ENCODE measurements at places on chromosomes 1 and 21.
A peak's percentile ranks its signal among the peaks of the same experiment; 100 is the strongest.

- no peak for DNase-seq
These were observed 6.8 kb downstream of the C1orf198 start for GRCh38 chr1:230861489-230861888.

GRCh38 chr1:155012026-155012546, 9.5 kb downstream of the ZBTB7B start:
- DNase-seq = peak; percentile 70

DNA sequence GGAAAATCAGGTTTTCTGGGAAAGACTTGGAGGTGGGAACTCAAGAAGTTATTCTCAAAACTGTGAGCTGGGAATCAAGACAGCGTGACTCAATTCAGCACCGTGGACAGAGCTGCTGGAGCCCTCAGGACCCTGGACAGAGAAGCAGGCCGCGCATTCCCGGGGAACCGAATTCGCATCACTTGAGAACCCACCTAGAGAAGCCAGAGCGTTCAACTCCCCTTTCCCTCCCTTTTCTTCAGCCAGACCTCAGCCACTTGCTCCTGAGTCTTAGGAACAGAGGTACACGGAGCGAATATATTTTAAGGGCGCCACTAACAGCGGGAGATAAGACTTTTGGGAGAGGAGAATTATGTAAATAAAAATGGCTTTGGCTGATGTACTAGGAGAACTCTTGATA, 2.0 kb upstream of the LIN28A start:
- DNase-seq = no peak

- no peak for DNase-seq
These were observed 11.6 kb downstream of the DSTYK start for GRCh38 chr1:205199931-205200299.

DNA sequence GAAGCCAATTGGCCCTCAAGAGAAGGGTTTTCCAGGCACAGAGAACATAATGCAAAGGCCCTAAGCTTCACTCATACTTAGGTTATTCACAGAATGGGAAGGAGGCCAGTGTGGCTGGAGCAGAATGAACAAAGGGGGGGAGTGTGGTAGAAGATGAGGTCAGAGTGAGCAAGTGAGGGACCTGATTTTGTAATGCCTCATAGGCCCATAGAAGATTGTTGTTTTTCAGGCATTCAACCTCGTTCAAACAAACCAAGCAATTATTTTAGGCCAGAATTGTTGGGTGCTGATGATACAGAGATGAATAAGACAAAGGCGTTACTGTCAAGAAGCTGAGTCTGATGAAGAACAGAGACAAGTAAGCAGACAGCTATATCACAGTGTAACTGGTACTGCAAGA, 54.5 kb upstream of the RAP1A start:
- no peak for DNase-seq

GRCh38 chr1:233328142-233328921, 808 bp downstream of the MAP3K21 start:
- DNase-seq = peak; percentile 30

DNA sequence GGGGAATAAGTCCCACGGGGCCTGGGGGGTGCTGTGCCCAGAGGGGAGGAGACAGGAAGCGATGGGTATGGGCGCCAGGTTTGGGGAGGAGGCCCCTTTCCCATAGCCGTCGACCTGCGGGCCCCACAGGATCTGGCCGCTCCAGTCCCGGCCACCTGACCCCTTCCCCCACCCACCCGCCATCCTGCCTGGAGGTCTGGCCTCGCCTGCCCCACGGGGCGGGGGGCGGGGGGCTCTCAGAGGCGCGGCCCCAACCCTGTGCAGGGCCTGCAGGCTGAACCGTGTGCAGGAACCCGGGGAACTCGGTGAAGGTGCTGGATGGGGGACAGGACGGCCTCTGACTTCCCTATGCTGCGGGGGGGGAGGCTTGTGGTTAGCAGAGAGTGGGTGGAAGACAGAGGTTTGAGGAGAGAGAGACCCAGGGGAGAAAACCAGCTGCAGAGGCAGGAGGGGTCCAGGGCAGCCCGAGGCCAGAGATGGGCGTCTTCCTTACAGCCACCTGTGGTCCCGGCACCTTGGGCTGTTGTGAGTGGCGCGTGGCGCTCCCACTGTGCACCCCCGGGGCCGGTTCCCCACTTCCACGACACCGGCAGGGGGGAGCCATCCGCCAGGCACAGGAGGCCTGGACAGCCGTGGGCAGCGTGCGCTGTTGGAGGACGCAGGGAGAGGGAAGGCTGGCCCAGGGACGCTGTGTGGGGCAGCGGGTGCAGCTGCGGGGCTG, 2.5 kb upstream of the TNFRSF18 start:
- no peak for DNase-seq

DNA sequence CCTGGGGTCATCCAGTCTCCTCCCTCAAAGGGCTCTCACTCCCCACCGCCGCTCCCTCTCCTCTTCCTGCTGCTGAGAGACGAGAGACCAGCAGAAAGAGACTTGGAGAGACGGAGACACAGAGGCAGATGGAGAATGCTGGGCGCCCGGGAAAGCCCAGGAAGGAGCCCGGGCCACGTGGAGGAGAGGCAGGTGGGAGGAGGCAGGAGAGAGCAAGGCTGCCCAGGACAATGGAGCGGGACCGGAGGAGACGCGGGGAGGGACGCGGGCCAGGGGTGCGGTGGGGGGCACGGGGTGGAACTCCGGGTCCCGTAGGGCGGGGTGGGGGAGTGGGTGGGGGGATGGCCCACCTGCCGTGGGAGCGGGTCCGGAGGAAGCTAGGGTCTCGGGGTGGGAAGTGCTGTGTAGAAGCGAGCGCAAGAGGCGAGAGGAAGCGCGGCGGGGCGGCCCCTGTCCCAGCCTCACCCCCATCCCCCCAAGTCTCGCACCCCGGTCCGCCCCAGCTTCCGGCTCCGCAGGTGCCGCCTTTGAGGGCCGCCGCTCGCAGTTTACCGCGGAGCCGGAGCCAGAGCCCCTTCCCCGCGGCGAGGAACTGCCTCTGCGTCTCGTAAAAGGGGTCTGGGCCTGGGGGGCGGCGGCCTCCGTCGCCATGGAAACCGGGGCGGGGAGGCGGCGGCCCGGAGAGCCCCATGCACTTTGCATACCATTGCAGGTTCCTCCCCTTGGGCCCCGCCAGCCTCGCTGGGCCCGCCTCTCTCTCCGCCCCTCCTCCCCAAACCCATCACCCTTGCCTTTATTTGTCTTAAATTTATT, 11.7 kb upstream of the EPHA2 start:
- DNase-seq = no peak

GRCh38 chr1:83816836-83817235, 182.1 kb downstream of the TTLL7 start:
- DNase-seq = no peak

DNA sequence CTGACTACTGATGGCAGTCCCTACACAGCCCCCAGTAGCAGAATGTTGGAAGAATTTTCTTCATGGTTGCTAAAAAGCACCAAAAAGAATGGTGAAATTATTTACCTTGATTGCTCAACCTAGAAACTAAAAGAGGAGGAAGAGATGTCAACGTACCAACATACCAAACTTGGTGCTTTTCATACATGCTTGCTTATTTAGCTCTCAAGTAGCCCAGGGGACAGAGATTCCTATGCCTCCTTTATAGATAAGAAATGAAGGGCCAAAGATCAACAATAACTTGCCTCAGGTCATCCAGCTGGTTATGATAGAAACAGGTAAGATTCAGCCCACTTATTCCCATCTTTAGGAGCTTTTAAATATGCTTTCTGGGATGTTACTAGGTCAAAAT, 170.6 kb downstream of the PIGK start:
- DNase-seq = no peak

DNA sequence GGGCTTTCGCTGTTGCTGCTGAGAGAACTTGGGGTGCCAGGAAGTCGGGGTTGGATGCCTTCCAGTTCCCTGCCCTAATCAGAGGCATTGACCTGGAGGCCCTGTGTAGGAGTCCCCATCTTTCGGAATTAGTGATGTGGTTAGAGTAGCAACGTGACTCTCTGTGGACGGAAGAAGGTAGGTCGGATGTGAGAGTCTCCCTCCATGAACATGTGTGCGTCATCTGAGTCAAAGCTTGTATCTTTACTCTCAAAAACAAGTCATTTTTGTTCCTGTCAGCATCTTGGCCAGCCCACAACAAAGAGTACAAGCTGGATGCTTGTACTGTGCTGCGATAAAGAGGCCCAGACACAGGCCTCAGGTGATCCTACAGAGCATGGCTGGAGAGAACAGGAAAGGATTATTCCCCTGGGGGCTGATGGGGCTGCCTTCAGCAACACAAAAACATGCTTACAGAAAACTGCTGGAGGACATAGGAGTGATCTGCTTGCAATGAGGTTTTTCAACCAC, 31.0 kb upstream of the IL10 start:
- no peak for DNase-seq

- DNase-seq = no peak
These were observed 10.0 kb downstream of the TTF2 start for GRCh38 chr1:117070124-117070523.

DNA sequence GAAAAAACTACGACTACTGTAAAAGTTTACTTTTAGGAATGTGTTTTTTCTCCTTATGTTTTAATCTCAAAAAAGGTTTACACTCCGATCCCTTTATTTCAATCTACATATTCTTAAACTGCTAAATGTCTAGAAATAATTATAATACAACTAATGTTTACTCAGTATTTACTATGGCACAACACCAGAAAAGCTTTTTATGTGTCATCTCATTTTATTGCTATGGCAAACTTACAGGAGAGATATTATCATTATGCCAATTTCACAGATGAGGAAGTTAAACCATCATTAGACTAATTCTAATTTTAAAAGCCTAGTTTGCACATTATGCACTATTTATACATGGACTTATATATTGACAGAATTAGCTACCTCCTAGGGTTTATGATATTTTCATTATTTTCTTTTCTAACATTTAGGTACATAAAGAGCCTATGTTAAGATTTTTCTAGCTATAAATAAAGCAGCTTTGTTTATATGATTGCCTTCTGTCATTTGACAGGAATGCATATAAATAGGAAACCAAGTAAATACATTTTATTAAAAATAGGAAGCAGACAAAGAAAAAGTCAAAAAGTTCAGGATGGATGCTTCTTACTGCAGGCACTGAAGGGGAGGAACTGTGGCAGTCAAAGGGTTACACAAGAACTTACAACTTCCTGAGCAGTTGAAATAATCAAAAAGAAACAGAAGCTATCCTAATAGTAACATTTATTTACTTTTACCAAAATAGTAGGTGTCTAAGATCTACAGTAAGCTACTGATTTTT, 442.4 kb downstream of the LTN1 start:
- no peak for DNase-seq

DNA sequence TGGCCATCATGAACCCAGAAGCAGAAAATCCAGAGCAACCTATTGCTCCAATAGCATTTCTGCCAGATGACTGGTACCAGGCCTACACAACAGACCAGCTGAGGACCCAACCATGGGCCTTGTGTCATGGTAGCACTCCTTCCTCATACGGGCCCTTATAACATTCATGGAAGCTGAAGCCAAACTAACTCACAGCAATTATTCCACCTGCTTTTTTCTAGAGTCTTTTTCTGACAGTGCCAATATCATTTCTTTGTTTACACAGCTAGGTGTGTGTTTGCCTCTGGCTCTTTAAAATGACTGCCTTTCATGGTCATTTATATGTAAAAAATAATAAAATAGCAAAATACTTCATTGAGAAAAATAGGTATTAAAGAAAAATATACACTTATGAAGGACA, 3.9 kb upstream of the WDR64 start:
- DNase-seq = peak; percentile 7

GRCh38 chr1:221350091-221350490, 391.8 kb downstream of the DUSP10 start:
- no peak for DNase-seq

GRCh38 chr1:210500831-210501230, 172.1 kb downstream of the HHAT start:
- no peak for DNase-seq

GRCh38 chr1:31568895-31569595, 7.3 kb upstream of the TINAGL1 start:
- no peak for DNase-seq

GRCh38 chr1:119978018-119978505, 81.7 kb upstream of the ADAM30 start:
- DNase-seq = no peak

- DNase-seq = no peak
These were observed 28.1 kb upstream of the SDC3 start for GRCh38 chr1:30936541-30937171.

GRCh38 chr1:177198243-177198642, 27.5 kb downstream of the BRINP2 start:
- no peak for DNase-seq

DNA sequence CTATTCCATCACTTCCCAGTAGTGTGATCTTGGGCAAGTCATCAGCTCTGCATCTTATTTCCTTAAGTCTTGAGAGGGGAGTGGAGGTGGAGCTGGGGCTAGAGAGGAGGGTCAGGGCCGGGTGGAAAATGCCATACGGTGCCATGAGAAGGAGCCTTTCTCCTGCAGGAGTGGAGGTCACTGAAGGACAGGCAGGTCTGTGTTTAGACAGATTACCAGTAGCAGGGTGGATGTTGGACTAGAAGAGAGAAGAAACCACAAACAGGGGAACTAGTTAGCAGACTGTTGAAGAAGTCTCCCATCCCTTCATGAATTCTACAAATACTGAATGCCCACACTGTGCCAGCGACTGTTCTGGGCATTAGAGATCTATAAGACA, 13.9 kb upstream of the CPT2 start:
- DNase-seq = no peak

- no peak for DNase-seq
These were observed 1.5 kb downstream of the BRINP2 start for GRCh38 chr1:177172272-177172671.

DNA sequence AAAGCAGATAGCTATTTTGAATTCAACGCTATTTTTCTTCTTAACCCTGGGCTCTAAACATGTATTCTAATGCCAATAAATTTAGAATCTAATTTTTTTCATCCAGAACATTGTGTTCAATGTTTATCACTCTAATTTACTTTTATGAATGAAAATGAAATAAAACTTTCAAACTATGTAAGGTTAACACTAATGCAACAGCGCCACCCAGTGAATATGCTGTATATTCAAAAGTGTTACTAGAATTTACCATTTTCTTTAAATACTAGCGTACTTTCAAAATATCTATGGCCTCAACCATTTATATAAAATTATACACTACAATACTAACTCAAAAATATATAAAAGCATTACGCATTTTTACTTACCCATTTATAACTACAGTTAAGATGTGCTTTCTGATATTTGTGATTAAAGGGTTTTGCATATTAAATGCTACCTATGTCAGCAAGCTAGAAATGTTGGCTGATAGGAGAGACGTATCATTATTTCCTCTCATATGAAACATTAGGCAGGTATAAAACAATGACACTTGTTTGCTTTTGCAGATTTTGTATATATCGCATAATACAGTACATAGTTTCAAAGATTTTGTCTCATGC, 5.9 kb upstream of the NUF2 start:
- DNase-seq = peak; percentile 30

DNA sequence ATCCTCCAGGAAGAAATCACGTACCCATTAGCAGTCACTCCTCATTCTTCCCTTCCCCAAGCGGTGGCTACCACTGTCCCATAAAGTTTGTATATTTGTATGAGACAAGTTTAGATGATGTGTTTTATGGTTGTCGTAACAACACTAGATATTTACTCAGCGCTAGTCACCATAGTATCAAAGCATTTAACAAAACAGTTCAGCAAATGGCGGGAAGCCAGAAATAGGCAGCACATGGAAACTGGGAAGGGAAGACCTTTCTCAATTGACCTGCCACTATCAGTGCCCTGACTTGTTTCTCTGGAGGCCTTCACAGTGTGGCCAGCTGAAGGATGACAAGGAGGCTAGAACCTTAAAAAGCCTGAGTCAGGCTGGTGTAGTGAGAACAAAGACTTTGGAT, 31.1 kb downstream of the CNST start:
- DNase-seq = no peak

Measured in NCI-H1092 treated with DMSO at 0.1 percent for 48 hours (cell line).